ENCODE measurements at places on chromosomes 7 and 10.

GRCh38 chr7:3592401-3593134 is 291.5 kb downstream of the SDK1 start:
- no peak for DNase-seq

DNA sequence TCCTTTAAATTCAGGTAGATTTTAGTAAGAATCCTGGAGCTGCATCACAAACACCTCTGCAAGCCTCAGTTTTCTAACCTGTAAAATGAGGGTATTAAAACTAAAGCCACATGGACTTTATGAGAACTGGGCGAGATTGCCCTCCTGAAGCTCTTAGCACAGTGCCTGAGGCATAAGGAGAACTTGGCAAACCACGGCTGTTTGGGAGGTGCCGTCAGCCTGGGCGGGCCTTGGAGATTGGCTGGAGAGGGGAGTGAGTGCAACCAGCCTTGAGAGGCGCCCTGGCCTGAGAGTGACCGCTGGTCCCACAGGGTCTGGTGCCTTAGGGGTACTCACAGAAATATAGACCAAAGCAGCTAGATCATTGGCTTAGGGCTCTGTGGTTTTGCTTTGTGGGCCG is 5.4 kb upstream of the TNS3 start:
- DNase-seq: no peak

DNA sequence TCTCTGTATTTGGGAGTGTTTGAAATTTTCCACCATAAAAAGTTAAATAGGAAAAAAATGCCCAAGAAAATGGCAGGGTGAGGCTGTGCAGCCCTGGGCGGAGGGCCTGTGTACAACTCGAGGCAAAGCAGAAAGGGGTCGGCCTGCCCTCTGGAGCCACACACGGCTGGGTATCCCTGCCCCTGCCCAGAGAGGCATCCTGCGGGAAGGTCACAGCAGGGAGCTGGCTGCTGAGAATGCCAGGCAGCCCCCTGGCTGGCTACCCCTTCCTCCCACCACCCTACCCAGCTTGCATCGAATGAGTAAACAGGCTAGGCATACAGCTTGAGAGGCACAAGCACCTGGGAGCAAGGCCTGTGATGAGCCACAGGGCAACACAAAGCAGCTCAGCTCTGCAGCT is 46.1 kb downstream of the CAMK2B start:
- DNase-seq: no peak

GRCh38 chr7:26704786-26705185 is 159.6 kb downstream of the SKAP2 start:
- DNase-seq: no peak

GRCh38 chr10:74179111-74179710 is 28.2 kb downstream of the ADK start:
- DNase-seq: no peak
